Gastroesophageal sphincter (tissue), 4 donors: ENCODE measurements at places on chromosomes 2 and 18.

- H3K36me3 ChIP-seq = no peaks in the 10 kb centered on the region
- no peak for ATAC-seq
- H3K27ac ChIP-seq = no peak overlapping the region
- H3K4me1 ChIP-seq = no peaks in the 10 kb centered on the region
- H3K4me3 ChIP-seq = no peak overlapping the region
- H3K27me3 ChIP-seq = no peaks in the 10 kb centered on the region
These were observed 86.8 kb downstream of the ADCYAP1 start for GRCh38 chr18:991441-991840.

DNA sequence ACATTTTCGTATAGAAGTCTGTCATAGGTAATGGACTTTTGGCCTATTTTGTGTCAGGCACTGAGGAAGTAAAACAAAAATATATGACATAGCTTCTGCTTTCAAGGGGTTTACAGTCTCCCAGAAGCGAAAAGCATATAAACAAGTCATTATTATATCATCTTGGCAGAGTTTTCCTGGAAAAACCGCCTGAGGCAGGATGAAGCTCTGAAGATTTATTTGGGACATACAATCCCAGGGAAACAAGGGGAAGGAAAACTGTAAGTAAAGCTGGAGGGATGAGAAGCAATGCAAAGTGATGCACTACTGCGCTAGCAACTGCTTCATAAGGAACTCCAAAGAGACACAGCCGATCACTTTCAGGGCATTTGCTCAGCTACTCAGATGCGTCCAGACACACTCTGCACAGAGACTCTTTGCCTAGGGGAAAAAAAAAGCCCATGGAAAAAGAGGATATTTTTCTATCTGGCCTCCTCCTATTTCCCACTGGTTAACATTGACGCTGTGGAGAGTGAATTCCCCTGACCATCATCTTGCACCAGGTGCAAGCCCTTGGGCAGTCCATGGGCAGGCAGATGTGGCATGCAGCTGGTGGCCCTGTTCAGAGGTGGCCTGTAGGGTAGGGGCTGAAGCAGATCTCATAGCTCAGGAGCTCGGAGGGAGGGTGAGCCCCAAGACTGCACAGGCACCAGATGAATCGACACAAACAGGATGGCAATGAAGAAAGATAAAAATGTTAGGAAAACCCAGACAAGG is 158.1 kb downstream of the METTL4 start:
- H3K36me3 ChIP-seq = no peaks in the 10 kb centered on the region
- H3K4me1 ChIP-seq = no peaks in the 10 kb centered on the region
- H3K27ac ChIP-seq = no peak overlapping the region
- H3K27me3 ChIP-seq = no peaks in the 10 kb centered on the region
- no peak overlapping the region for H3K4me3 ChIP-seq
- ATAC-seq = no peak

GRCh38 chr2:186573531-186573930 is 16.3 kb upstream of the ITGAV start:
- no peaks in the 10 kb centered on the region for H3K27me3 ChIP-seq
- no peak overlapping the region for H3K27ac ChIP-seq
- H3K4me3 ChIP-seq = no peak overlapping the region
- H3K36me3 ChIP-seq = no peaks in the 10 kb centered on the region

GRCh38 chr18:61496374-61496773 is 163.1 kb downstream of the CDH20 start:
- H3K4me3 ChIP-seq = no peak overlapping the region
- no peaks in the 10 kb centered on the region for H3K36me3 ChIP-seq
- no peak for ATAC-seq
- no peaks in the 10 kb centered on the region for H3K4me1 ChIP-seq
- H3K27ac ChIP-seq = no peak overlapping the region

- H3K4me1 ChIP-seq = peaks cover 4% of the 10 kb centered on the region
- no peaks in the 10 kb centered on the region for H3K27me3 ChIP-seq
- H3K4me3 ChIP-seq = no peak overlapping the region
- ATAC-seq = no peak
- H3K36me3 ChIP-seq = no peaks in the 10 kb centered on the region
These were observed 34.9 kb downstream of the RNF144A start for GRCh38 chr2:6952101-6952500.

GRCh38 chr2:172930871-172931255 is 144.8 kb upstream of the MAP3K20 start:
- no peak overlapping the region for H3K4me3 ChIP-seq
- H3K36me3 ChIP-seq = no peaks in the 10 kb centered on the region
- H3K27me3 ChIP-seq = no peaks in the 10 kb centered on the region
- H3K4me1 ChIP-seq = peaks cover 31% of the 10 kb centered on the region

GRCh38 chr2:207879536-207879935 is 109.8 kb upstream of the FZD5 start:
- no peaks in the 10 kb centered on the region for H3K36me3 ChIP-seq
- H3K27me3 ChIP-seq = no peaks in the 10 kb centered on the region
- no peak overlapping the region for H3K27ac ChIP-seq
- H3K4me1 ChIP-seq = no peaks in the 10 kb centered on the region
- ATAC-seq = no peak
- no peak overlapping the region for H3K4me3 ChIP-seq

DNA sequence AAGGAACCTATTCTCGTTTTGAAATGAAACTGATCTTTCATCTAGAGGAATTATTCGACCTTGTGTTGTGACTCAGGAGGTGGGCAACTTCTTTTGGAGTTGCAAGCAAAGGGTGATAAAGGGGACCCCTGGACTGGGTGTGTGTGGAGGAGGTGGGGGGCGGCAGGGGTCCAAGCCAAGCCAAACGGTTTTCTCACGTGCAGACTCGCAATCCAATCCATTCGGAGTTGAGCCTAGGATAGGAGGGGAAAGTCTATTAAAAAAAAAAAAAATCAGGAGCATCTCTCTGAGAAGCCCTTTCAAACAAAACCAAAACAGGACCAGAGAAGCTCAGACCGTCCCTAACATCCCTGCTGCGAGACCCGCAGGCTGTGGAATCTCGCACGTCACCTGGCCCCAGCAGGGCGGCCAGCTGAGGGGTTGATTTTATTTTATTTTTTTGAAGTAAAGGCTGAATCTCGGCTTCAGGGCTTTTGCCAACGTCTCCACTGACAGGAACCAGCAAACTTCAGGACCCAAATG is 3.7 kb upstream of the ZEB2 start:
- H3K27me3 ChIP-seq = peaks cover 80% of the 10 kb centered on the region
- H3K27ac ChIP-seq = peak overlapping the region; percentile 87
- H3K4me1 ChIP-seq = no peaks in the 10 kb centered on the region
- H3K36me3 ChIP-seq = no peaks in the 10 kb centered on the region
- ATAC-seq = no peak
- H3K4me3 ChIP-seq = peak overlapping the region; percentile 59

- no peak overlapping the region for H3K27ac ChIP-seq
- peaks cover 26% of the 10 kb centered on the region for H3K36me3 ChIP-seq
- no peak for ATAC-seq
These were observed 10.9 kb downstream of the PTGR3 start for GRCh38 chr18:75198036-75198435.

DNA sequence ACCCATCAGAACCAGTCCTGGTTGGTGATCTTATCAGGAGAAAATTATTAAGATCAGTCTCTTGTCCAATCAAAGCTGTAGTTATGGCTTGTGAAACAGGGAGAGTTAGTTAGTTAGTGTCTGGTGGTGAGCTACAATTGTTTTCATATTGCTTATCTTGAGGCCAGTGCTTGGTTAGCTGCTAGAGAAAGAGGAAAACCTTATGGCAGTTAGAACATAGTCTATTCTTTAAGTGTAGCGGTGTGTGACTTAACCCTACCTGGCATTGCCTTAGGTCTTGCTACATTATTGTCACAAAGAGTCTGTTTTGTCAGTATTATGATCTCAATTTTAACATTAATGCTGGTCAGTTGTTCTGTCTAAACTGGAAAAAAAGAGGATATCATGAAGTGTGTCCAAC is 11.5 kb upstream of the ABCA12 start:
- no peaks in the 10 kb centered on the region for H3K4me1 ChIP-seq
- H3K27me3 ChIP-seq = no peaks in the 10 kb centered on the region
- no peak for ATAC-seq
- H3K36me3 ChIP-seq = no peaks in the 10 kb centered on the region
- no peak overlapping the region for H3K27ac ChIP-seq

- H3K4me3 ChIP-seq = no peak overlapping the region
- H3K27me3 ChIP-seq = no peaks in the 10 kb centered on the region
- no peaks in the 10 kb centered on the region for H3K4me1 ChIP-seq
These were observed 51.5 kb downstream of the L3MBTL4 start for GRCh38 chr18:6363216-6363615.

- ATAC-seq = no peak
- H3K27ac ChIP-seq = no peak overlapping the region
- no peaks in the 10 kb centered on the region for H3K4me1 ChIP-seq
- H3K27me3 ChIP-seq = peaks cover 12% of the 10 kb centered on the region
- no peak overlapping the region for H3K4me3 ChIP-seq
These were observed 2.8 kb downstream of the DUSP2 start for GRCh38 chr2:96142217-96143113.

DNA sequence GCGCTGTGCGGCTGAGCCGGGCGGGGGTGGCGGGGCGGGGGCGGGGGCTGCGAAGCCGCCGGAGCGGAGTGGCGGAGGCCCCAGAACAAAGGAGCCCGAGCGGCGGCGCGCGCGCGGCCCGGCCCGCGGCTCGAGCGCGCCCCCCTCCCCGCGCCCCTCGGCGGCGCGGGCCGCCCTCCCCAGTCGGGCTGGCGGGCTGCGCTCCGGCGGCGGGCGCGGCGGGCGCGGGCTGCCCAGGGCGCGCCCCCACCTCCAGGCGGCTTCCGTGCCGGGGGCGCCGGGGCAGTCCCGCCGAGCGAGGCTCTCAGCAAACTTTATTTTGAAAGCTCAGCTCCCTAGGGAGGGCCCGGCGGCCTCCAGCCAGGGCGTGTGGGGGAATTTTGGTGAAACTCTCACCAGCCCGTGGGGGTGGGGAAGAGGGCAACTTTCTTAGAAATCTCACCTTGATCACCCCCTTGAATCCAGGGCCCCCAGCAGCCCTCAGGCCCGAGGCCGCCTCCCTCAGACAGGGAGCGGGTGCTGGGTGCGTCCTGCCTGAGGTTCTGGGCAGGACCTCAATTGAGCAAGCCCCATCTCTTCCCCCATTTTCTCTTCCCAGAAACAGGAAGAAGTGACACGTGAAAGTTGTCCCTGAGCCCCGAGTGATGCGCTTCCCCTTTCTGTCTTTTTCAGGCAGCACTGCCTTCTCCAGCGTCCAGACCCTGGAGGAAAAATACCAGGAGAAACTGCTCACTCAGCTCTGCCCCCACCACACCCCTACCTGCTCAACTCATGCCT is 786 bp downstream of the TET3 start:
- peaks cover 65% of the 10 kb centered on the region for H3K4me1 ChIP-seq
- no peaks in the 10 kb centered on the region for H3K27me3 ChIP-seq
- ATAC-seq = peak; percentile 46
- peak overlapping the region; percentile 49 for H3K4me3 ChIP-seq
- peak overlapping the region; percentile 79 for H3K27ac ChIP-seq

GRCh38 chr18:376311-376710 is 108.5 kb upstream of the THOC1 start:
- no peaks in the 10 kb centered on the region for H3K36me3 ChIP-seq
- peak overlapping the region; percentile 5 for H3K27ac ChIP-seq
- H3K27me3 ChIP-seq = no peaks in the 10 kb centered on the region
- peaks cover 5% of the 10 kb centered on the region for H3K4me1 ChIP-seq
- no peak overlapping the region for H3K4me3 ChIP-seq
- peak; percentile 54 for ATAC-seq

- H3K27me3 ChIP-seq = no peaks in the 10 kb centered on the region
- ATAC-seq = no peak
- no peaks in the 10 kb centered on the region for H3K36me3 ChIP-seq
These were observed 5.6 kb downstream of the ARL4C start for GRCh38 chr2:234491281-234491680.

DNA sequence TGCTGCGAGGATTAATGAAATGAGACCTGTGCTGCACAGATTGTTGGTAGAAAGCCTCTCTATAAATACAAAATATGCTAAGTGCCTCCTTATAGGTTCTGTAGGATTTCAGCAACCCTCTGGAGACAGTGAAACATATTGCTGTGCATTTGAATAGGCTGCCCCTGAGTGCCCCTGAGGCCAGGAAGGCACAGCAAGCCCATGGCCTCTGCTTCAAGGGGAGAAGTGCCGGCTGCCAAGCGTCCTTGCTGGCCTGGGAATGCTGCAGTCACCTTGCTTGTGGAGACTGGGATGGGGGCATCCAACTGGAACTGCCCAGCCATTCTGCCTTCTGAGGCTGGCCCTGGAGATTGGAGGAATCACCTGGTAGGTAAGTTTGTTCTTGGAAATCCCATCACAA is 397.2 kb upstream of the SMIM21 start:
- H3K27me3 ChIP-seq = no peaks in the 10 kb centered on the region
- ATAC-seq = no peak
- H3K27ac ChIP-seq = no peak overlapping the region
- no peak overlapping the region for H3K4me3 ChIP-seq
- H3K4me1 ChIP-seq = no peaks in the 10 kb centered on the region

GRCh38 chr2:23146011-23146410 is 239.0 kb upstream of the KLHL29 start:
- ATAC-seq = no peak
- H3K27ac ChIP-seq = no peak overlapping the region
- no peaks in the 10 kb centered on the region for H3K4me1 ChIP-seq
- no peaks in the 10 kb centered on the region for H3K36me3 ChIP-seq
- no peak overlapping the region for H3K4me3 ChIP-seq
- H3K27me3 ChIP-seq = no peaks in the 10 kb centered on the region

GRCh38 chr2:10239561-10239967 is 63.1 kb upstream of the HPCAL1 start:
- peaks cover 4% of the 10 kb centered on the region for H3K27me3 ChIP-seq
- H3K27ac ChIP-seq = no peak overlapping the region
- no peaks in the 10 kb centered on the region for H3K36me3 ChIP-seq

- H3K27me3 ChIP-seq = no peaks in the 10 kb centered on the region
- H3K4me1 ChIP-seq = no peaks in the 10 kb centered on the region
- no peaks in the 10 kb centered on the region for H3K36me3 ChIP-seq
- H3K4me3 ChIP-seq = no peak overlapping the region
- no peak for ATAC-seq
- no peak overlapping the region for H3K27ac ChIP-seq
These were observed 19.2 kb upstream of the ADAM23 start for GRCh38 chr2:206424134-206424533.

- H3K27me3 ChIP-seq = no peaks in the 10 kb centered on the region
- no peak for ATAC-seq
- no peaks in the 10 kb centered on the region for H3K36me3 ChIP-seq
- no peak overlapping the region for H3K27ac ChIP-seq
These were observed 95.5 kb upstream of the STK17B start for GRCh38 chr2:196266855-196267254.

- H3K36me3 ChIP-seq = no peaks in the 10 kb centered on the region
- ATAC-seq = no peak
- H3K4me1 ChIP-seq = no peaks in the 10 kb centered on the region
- no peaks in the 10 kb centered on the region for H3K27me3 ChIP-seq
These were observed 35.7 kb upstream of the HPCAL1 start for GRCh38 chr2:10267036-10267435.
